ENCODE measurements at places on chromosomes 12 and 14.

DNA sequence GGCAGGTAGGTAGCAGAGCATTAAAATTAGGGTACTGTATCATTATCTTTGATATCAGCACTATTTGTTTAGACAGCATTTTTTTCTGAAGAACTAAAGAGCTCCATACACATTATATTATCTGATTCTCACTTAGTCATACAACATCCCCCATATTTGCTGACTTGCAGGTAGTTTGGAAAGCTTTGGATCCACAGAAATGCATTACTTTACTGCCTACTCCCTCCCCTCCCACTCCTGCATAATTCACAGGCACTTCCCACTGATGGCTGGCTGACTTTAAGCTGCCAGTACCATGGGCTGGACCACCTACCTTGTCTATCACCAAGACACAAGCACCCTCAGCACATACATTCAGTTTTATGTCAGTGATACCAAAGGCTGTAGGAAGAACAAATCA is 110.4 kb downstream of the SLC8A3 start:
- no peak for DNase-seq

DNA sequence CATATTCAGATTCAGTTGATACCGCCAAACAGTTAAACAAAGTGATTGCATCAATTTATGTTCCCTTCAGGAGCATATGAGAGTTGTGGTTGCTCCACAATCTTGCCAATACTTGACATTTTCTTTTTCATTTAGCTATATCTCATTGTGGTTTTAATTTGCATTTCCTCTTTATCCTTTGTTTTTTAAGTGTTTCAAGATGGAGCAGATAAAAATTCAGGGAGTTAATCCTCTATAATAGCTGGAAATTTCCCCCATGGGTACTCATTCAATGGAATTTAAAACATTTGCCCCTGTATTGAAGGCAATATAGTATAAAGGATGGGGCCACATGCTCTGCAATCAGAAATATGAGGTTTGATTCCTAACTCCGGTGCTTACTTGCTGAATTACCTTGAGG is 1.1 kb upstream of the EXD2 start:
- no peak for DNase-seq

- no peak for DNase-seq
Observed at GRCh38 chr12:44015333-44015941, 179.6 kb downstream of the TMEM117 start.

DNA sequence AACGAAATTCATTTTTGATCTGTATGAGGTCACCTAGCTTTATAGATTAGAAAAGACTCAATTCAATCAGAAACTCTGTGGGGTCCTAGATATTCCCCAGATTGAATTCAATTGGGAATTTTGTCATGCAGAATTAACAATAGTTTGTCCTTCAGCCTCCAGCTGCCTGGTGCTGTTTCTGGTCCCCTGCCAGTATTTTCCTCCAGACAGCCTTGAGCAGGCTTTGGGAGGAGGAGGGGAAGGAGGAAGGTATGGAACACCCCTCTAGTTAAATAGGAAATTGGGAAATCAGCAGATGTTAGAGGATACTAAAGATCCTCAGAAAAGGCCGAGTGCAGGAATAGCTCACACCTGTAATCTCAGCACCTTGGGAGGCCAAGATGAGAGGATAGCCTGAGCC is 10.6 kb downstream of the GRIP1 start:
- no peak for DNase-seq

DNA sequence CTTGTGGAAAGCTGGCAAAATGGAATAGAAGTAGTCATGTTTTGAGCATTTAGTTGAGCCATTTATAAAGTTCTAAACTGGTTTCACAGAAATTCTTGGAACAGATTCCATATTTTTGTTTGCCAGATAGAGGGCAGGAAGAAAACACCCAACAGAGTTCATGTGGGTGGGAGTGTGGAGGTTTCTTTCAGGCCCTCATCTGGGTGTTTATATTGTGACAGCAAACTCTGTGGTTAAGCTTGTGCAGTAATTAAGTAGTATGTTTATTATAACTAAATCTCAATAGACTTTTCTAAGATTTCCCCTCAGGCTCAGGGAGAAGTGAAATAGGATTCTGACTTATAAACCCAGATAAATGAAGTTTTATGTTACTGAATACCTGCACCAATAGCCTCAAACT is 57.4 kb downstream of the SPPL3 start:
- no peak for DNase-seq

- DNase-seq = no peak
Observed at GRCh38 chr14:99412117-99413061, 68.3 kb downstream of the SETD3 start.

- DNase-seq = no peak
Observed at GRCh38 chr14:94123296-94123695, 6.1 kb downstream of the IFI27L2 start.

DNA sequence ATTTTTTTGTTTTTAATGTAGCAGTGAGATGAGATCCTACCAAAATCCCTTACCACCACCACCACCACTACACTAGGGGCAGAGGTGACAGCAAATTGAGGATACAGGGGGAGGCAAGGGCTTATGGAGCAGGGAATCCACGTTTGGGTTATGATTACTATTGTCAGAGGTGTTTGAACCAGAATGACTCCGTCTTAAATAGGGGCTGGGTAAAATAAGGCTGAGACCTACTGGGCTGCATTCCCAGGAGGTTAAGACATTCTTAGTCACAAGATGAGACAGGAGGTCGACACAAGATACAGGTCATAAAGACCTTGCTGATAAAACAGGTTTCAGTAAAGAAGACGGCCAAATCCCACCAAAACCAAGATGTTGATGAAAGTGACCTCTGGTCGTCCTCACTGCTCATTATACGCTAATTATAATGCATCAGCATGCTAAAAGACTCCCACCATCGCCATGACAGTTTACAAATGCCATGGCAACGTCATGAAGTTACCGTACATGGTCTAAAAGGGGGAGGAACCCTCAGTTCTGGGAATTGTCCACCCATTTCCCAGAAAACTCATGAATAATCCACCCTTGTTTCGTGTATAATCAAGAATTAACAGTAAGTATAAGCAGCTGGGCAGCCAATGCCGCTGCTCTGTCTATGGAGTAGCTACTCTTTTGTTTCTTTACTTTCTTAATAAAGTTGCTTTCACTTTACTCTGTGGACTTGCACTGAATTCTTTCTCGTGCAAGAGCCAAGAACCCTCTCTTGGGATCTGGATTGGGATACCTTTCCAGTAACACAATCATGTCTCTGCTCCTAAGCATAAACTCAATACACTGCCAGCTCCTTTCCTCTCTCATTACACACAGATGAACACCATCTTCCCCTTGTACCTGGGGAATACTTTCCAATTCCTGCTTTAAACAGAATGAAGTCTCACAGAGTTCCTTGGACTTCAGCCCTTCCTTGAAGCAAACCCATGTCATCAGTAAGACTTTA is 16.7 kb upstream of the CRY1 start:
- DNase-seq = no peak

DNA sequence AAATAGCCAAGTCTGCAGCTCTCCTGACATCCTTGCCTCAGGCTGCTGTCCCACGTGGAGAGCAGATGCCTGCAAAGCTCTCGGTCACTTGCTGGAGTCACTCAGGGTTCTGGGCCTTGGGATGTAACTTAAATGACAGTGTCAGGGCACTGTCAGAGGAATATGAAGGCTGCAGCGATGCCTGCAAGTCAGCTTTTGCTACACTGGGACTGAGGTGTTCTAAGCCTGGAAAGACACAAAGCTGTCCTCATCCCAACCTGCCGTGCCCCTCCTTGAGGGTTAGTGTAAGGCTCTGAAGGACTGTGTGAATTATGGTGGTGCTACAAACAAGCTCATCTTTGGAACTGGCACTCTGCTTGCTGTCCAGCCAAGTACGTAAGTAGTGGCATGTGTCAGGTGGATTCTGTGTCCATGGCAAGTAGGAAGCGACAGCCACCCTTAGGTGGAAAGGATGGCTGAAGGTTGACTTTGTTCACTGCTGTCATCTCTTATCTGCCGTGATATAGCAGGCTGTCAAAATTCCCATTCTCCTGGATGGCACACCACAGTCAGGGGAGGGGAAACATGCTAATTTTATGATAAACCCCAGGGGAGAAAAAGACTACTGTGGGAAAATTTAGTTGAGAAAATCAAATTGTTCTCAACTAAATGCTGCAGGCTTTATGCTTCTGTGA is 79.9 kb downstream of the DAD1 start:
- no peak for DNase-seq

DNA sequence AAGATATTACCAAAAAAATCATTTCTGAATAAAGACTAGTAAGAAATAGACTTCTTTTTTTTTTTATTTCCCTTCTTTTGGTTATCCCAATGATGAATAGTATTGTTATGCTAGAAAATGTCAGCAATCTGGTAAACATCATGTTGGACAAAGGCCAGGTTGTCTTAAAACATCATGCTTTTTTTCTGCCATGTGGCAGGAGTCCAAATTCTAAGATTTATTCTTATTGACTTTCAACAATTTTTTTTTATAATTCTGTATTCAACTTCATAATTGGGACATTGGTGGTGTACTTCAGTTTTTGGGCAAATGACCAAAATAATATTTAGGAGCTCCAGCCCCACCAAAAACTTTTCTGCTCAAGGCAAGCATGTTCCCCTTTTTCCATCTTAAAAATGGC is 10.5 kb downstream of the DCN start:
- no peak for DNase-seq

DNA sequence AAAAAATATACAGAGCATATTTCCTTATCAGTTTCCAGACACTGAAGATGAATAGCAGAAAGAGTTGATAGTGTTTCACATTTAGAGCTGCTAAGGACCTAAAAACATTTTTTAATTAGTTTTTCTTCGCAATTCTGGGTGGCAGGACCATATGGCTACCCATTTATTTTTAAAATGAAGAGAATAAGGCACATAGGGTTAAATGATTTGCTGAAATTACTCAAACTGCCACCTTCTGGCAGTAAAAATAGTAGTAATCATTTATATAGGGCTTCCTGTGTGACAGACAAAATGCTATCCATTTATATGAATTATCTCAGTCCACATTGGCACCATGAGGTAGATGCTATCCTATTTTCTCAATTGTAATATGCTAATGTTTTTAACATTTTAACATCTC is 108.6 kb upstream of the CCDC196 start:
- DNase-seq = no peak

GRCh38 chr14:58864751-58865513 is 227.2 kb downstream of the DACT1 start:
- no peak for DNase-seq

GRCh38 chr14:21184254-21184653 is 28.4 kb upstream of the OR5AU1 start:
- DNase-seq = no peak

DNA sequence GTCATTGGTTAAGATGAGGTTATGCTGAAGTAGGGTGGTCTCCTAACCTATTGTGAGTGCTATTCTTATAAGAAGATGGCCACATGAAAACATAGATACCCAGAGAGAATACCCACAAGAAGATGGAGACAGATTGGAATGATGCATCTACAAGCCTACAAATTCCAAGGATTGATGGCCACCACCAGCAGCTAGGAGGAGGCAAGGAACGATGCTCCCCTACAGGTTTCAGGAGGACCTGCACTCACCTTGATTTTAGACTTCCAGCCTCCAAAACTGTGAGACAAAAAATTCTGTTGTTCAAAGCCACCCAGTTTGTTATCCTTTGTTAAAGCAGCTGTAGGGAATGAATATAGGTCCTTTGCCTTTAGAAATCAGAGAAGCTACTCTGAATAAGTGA is 227.4 kb downstream of the NEDD1 start:
- no peak for DNase-seq

- DNase-seq = no peak
Observed at GRCh38 chr14:60621386-60621785, 27.9 kb downstream of the SIX1 start.

- DNase-seq = no peak
Observed at GRCh38 chr12:19430988-19431387, 8.3 kb upstream of the AEBP2 start.

DNA sequence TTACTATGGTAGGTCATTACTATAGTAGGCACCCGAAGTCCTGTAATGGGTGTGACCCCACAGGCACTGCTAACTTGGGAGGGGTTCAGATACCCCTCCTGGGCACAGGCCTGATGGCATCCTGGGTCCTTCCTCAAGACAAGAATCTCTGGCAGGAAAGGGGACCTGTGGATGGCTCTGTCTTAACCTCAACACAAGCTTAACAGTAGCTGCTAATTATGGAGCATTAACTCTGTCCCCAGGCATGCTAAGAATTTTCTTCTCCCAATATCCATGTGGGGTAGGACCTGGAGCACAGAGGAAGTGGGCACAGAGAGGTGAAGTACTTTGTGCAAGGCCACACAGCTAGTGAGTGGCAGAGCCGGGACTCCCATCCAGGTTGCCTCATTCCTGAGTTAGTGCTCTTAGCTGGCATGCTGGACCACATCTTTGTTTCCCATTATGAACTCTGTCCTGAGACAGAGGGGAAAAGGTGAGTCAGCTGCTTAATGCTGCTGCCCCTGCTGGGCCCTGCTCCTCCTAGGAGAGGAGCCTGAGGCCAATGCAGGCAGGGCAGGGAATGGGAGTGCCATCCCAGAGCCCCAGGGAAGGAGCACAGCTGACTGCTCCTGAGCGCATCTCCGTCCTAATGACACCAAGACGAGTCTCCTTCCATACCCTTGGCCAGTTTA is 32.1 kb downstream of the GALNT16 start:
- no peak for DNase-seq

GRCh38 chr14:73176685-73177084 is 40.4 kb downstream of the PSEN1 start:
- no peak for DNase-seq

- DNase-seq = no peak
Observed at GRCh38 chr12:18578191-18578590, 159.6 kb downstream of the PLCZ1 start.

- DNase-seq = no peak
Observed at GRCh38 chr14:50714450-50715073, 46.5 kb upstream of the SAV1 start.

DNA sequence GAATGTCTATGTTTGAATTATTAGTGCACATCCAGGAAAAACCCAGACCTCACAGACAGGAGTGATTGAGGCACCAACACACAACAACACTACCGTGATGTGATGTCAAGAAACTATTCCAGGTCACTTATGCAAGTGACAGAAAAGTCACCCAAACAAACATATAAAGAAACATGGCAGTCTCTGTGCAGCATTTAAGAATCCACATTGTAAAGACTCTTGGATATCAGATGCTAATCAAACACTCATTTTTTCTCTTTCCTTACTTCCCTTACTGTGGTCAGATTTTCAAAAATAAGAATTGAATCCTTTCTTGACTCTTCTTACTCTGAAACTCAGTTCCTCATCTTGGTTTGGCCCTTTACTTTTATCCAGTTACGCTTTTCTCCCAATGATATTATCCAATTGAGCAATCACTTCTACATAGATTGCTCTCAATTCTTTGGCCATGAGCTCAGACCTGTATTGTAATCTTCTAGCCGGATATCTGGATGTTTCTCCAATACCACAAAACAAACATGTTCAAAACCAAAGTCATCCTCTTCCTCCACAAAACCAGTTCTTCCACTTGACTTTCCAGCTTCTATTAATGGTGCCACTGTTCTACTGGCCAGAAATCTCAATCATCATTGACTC is 115.4 kb downstream of the DUSP6 start:
- no peak for DNase-seq

GRCh38 chr12:1989111-1989510 is 15.1 kb downstream of the DCP1B start:
- no peak for DNase-seq

Data from T follicular helper cell (primary cell).